D721Med (cell line): ENCODE measurements at places on chromosomes 7 and 10.
A peak's percentile ranks its signal among the peaks of the same experiment; 100 is the strongest.

GRCh38 chr10:44771233-44771995 lies 139.7 kb upstream of the TMEM72 start:
- no peak for DNase-seq

GRCh38 chr7:156829669-156830336 lies 63.2 kb downstream of the LMBR1 start:
- no peak for DNase-seq

- no peak for DNase-seq
Measured at GRCh38 chr7:50621206-50621605, 56.0 kb upstream of the DDC start.

DNA sequence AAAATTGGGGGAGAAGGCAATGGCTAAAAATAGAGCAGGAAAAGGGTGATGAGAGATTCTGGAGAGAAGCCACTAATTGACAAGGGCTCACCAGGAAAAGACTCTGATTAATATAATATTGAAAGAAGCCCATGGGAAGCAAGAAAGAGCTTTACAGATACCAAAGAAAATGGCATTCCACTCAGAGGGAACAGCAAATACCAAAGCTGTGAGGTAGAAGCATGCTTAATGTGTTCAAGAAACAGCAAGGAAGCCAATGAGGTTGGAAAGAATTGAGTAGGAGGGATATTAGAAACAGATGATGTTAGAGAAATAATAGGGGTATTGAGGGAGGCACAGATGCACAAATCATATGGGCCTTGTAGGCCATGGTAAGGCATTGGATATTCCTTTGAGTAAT lies 130.1 kb downstream of the MYO3A start:
- DNase-seq = no peak

GRCh38 chr7:134060874-134061273 lies 66.3 kb upstream of the LRGUK start:
- DNase-seq = no peak

- DNase-seq = no peak
Measured at GRCh38 chr10:114336823-114337509, 67.3 kb downstream of the AFAP1L2 start.

GRCh38 chr10:121152033-121152432 lies 300.9 kb downstream of the WDR11 start:
- no peak for DNase-seq

- no peak for DNase-seq
Measured at GRCh38 chr7:26001662-26002244, 150.2 kb upstream of the NFE2L3 start.

DNA sequence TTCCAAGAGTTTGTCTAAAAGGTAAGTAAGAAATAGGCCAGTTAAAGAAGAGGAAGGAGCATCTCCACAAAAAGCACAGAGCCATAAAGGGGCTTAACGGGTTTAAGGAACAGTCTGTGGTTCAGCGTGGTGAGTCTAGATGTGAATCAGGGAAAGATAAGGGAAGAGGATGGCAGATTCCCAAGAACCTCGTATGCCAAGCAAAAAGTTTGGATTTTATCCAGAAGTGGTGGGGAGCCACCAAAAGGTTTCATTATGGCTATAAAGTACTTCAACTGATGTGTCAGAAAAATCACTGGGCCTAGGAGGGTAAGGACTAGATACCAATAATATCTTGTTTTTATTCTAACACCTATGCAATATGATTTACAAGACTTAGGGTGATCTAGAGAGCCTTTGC lies 161.9 kb upstream of the PTER start:
- no peak for DNase-seq

DNA sequence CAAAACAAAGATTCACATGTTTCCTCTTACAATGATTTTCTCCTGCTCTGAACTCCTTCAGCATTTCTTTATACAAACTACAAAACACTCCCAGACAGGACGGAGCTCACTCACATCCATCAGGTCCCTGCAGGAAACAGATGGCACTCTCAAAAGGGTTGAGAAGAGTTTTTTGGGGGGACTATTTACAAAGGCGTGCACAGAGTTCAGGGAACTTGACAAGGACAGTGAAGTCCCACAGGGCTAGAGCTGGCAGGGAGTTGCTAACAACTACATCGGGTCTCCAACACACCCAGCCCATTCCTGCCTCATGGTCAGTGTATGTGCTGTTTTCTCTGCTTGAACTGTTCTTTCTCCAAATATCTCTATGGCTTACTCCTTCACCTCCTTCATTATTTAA lies 24.7 kb upstream of the YAE1 start:
- no peak for DNase-seq

GRCh38 chr7:108372618-108373017 lies 83.6 kb downstream of the NRCAM start:
- DNase-seq = no peak

DNA sequence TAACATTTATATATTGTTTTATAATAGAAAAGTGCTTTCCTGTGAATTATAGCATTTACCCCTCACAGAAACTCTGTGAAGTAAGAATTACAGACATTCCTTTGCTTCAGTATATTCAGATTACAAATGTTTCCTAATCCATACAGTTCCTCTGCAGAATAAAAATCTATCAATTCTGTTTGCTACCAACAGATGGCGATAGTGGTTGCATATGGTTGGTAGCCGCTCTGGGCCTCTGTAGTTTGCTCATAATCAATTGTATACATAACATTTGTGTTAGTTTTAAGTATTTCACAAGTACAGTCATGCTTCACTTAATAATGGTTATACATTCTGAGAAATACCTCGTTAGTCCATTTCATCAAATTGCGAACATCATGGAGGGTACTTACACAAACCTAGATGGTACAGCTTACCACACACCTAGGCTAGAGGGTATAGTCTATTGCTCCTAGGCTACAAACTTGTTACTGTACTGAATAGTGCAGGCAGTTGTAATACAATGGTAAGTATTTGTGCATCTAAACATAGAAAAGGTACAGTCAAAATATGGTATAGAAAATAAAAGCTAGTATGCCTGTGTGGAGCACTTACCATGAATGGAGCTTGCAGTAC lies 94.4 kb upstream of the STEAP4 start:
- DNase-seq = no peak

DNA sequence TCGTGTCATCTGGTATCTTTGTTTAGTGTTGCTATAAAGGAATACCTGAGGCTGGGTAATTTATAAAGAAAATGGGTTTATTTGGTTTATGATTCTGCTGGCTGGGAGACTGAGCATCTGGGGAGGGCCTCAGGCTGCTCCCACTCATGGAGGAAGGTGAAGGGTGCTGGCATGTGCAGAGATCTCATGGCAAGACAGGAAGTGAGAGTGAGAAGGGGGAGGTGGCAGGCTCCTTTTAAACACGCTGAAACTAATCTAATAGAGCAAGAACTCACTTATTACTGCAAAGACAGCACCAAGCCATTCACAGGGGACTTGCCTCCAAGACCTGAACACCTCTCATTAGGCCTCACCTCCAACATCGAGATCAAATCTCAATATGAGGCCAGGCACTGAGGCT lies 11.3 kb downstream of the OIT3 start:
- DNase-seq = no peak

GRCh38 chr10:80523773-80524172 lies 13.9 kb upstream of the SH2D4B start:
- no peak for DNase-seq

DNA sequence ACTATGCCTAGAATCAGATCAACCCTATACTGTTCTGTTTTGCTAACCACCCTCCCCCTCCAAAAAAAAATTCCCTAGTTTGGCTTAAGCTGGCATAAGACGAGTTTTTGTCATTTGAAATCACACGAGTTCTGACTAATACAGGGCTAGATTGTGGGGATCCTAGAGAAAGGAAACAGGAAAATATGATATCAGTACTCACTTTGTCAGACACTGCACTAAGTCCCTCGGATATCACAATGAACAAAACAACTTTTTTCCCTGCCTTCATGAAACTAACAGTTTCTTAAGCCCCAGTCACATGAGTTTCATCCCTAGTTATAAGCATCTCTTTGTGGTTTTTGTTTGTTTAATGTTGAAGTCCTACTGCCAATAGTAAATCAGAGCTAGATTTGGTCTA lies 118.5 kb downstream of the ITGB8 start:
- no peak for DNase-seq

GRCh38 chr7:92740700-92741126 lies 95.7 kb downstream of the CDK6 start:
- DNase-seq = no peak

GRCh38 chr10:18044976-18045720 lies 93.4 kb downstream of the SLC39A12 start:
- no peak for DNase-seq

DNA sequence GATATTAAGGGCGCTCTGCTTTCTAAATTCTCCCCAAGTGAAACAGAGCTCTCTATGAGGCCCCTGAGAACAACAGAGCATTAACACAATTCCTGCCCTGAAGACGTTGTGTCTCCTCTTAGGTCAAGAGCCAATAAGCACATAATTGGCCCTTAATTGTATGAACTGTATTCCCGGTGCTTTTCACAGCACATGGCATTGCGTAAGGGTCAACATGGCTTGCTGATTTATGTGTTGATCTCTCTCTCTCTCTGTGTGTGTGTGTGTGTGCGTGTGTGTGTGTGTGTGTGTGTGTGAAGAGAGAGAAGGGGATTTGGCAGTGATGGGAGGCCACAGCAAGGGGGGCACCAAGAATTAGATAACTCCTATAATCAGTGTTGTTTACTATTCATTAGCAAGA lies 40.5 kb downstream of the LYZL1 start:
- DNase-seq = no peak

DNA sequence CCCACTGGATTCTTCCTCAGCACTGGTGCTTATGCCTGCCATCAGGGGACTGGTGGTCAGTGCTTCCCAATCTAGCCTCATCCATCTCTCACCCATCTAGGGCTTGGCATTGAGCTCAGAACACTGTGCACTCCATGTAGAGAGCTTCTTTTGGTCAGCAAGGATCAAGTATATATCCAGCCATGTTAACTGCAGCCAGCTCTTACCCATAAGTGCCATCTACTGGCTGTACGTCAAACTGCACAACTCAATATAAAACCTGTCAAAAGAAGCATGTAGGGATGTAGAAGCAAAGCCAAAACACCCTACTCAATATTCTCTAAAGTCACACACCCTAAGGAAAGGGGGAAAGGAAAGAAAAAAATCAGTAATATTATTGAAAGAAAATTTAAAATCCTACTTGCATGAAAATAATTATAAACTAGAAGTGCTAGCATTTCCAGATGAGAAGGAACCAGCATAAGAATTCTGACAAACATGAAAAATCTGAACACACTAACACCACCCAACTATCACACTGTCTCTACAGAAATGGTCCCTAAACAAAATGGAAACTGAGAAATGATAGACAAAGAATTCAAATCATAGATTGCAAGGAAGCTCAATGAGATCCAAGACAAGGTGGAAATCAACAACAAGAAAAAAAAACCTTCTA lies 531.1 kb upstream of the STEAP1 start:
- no peak for DNase-seq

GRCh38 chr7:107506674-107507339 lies 37.0 kb downstream of the GPR22 start:
- no peak for DNase-seq

GRCh38 chr10:33537066-33537465 lies 202.6 kb upstream of the NRP1 start:
- no peak for DNase-seq

DNA sequence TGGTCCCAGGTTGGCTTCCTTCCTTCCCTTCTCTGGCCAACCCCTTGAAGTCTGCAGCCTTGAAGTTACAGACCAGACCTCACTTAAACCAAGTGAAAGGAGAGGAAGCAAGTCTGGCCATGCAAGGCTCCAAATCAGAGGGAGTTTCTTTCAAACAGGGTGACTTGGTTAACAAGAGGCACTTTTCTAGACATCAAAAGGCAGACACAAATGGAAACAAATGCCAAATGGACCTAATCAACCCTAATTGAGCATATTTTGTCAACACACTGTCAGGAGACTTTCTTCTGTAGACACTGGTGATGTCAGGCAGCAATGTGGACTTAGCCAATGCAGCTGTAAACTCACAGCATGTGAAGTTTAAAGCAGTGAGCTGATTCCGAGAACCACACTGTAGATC lies 282.7 kb upstream of the FZD8 start:
- DNase-seq = no peak

GRCh38 chr10:77586719-77587415 lies 50.7 kb downstream of the KCNMA1 start:
- DNase-seq = no peak

DNA sequence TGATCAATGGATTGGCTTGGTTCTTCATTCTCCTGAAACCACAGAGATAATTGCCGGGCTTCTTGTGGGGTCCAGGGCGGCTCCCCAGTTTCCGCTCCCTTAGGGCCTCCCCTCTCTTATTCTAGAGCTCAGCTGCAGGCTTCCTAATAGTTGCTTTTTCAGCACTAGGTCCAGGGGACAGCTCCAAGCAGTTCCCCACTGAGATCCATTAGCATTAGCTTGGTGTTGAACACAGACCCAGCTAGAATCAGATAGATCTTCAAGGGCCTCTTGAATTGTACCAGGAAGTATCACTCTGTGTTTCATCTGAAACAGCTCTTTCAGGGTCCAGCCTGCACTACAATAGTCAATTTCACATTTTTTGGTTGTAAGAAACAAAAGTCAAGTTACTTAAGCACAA lies 238.7 kb downstream of the SEC23IP start:
- no peak for DNase-seq

DNA sequence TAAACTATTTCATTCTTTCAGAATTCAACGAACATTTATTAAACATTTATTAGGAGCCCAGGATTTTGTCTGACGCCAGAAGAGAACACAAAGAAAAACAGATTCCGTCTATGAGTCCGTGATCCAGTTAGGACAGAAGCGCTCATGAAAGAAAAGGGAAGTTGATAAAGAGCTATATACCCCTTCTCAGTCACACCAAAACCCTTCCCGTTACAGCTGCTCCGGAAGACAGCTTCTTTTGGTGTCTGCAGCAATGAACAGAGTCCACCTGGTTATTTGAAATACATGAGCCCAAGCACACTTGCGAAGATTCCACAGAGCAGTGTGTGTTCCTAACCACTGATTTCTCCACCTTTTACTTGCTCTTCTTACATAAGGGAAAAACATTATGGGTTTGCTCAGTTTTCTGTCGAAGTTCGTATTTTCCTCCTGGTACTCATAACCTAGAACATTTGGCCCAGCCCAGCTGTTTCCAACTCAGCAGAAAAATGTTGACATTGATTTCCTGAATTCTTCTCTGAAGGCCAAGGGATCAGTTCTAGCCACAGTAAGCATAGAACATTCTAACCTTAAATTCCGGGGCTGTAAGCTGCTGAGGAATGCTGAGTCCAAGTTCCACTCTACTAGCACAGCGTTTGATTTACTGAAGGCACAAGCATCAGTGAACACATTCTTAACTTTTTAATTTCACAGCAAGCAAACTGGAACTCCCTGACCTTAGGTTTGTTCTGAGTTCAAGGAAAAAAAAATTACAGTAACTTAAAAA lies 206.5 kb downstream of the SORCS1 start:
- no peak for DNase-seq

GRCh38 chr10:97481071-97481470 lies 17.2 kb downstream of the MMS19 start:
- no peak for DNase-seq

- DNase-seq = peak; percentile 96
Measured at GRCh38 chr7:6536262-6537260, 14.7 kb downstream of the GRID2IP start.
